Activated naive CD4-positive, alpha-beta T cell treated with anti-CD3 and anti-CD28 coated beads for 36 hours (primary cell): ENCODE measurements at places on chromosomes 1 and 21. TPM values are rescaled to one million over a fixed set of nuclear protein-coding genes. Genes with fewer than 3 reads are reported as not detected.
A peak's percentile ranks its signal among the peaks of the same experiment; 100 is the strongest.

IL20 gene
- 0.31 TPM for total RNA-seq

FALEC gene
- total RNA-seq = not detected

RGS13 gene
- not detected for total RNA-seq

C1orf185 gene
- not detected for total RNA-seq

HSD11B1 gene
- total RNA-seq = 6.7 TPM

PRDM16 gene
- 0.05 TPM for total RNA-seq

TNFRSF9 gene
- total RNA-seq = 10.5 TPM

LCE2B gene
- not detected for total RNA-seq

TMEM200B gene
- 2.6 TPM for total RNA-seq

PTPN14 gene
- 2.8 TPM for total RNA-seq

NUDT4B gene
- not detected for total RNA-seq

FLG2 gene
- total RNA-seq = not detected

KRTAP19-1 gene
- not detected for total RNA-seq

DRAXIN gene
- 0.26 TPM for total RNA-seq

PLA2G2D gene
- total RNA-seq = 0.19 TPM

DNA sequence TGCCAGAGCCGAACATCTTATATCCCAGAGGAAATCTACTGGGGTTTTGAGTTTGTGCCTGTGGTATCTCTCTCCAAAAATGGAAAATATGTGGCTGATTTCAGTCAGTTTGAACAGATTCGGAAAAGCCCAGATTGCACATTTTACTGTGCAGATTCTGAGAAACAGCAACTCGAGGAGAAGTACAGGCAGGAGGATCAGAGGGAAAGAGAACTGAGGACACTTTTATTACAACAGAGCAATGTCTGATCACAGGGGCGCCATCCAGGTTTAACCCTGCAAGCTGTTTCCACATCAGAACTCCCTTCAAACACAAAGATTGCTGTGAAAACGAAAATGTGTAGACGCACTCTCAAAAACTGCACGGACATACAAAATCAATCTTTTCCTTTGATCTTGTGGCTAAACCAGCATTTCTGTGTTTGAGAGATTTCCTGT lies 43.4 kb downstream of the KCNJ15 start:
- DNase-seq = peak; percentile 34

GRCh38 chr1:43334453-43335205 lies 3.0 kb upstream of the MPL start:
- no peak for DNase-seq

DNA sequence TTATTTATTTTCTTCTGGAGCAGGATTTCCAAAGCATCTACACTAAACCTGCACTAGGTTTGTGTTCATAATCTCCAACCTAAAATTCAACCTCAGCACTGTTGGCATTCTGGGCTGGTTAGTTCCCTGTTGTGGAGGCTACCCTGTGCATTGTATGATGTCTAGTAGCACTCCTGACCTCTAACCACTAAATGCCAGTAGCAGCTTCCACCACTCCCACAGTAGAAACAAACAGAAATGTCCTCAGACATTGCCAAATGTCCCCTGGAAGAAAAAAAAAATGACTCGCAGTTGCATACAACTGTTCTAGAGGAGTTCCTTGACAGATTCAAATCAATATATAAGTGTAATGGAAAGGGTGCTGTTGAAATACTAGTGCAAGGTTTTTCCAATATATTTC lies 18.9 kb downstream of the GRIK1 start:
- DNase-seq = no peak

GRCh38 chr1:87146538-87146937 lies 182.1 kb upstream of the LMO4 start:
- no peak for DNase-seq

DNA sequence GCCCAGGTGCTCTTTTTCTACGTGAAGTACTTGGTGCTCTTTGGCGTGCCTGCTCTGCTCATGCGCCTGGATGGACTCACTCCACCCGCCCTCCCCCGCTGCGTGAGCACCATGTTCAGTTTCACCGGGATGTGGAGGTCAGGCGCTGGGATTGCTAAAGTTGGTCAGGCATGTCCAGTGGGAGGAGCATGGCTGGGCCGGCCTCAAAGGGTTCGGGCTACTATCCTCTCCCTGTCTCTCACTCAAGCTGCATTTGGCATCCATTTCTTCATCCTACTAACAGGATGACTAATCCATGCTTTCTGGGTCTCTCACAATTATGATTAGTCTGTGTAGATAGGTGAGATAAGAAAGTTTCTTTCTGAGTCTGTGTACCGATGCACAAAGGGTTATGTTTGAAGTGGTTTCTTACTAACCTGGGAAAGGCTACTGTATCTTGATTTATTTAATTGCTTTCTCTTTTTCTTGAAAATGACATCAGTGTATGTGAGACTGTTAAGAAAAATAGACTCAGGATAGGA lies 135.9 kb downstream of the HHAT start:
- peak; percentile 22 for DNase-seq

DNA sequence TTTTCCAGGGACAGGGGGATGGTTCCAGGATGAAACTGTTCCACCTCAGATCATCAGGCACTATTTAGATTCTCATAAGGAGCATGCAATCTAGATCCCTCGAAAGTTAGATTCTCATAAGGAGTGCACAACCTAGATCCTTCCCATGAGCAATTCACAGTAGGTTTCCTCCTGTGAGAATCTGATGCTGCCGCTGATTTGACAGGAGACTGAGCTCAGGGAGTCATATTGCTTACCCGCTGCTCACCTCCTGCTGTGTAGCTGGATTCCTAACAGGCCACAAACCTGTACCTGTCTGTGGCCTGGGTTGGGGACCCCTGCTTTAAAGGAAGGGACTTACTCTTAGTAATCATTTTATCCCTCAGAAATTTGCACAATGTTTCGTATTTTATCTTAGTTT lies 9.3 kb downstream of the CTH start:
- DNase-seq = no peak

GRCh38 chr21:43618940-43619339 lies 40.3 kb downstream of the HSF2BP start:
- no peak for DNase-seq

- no peak for DNase-seq
These were observed 84.7 kb downstream of the LRRC53 start for GRCh38 chr1:74427681-74428080.

DNA sequence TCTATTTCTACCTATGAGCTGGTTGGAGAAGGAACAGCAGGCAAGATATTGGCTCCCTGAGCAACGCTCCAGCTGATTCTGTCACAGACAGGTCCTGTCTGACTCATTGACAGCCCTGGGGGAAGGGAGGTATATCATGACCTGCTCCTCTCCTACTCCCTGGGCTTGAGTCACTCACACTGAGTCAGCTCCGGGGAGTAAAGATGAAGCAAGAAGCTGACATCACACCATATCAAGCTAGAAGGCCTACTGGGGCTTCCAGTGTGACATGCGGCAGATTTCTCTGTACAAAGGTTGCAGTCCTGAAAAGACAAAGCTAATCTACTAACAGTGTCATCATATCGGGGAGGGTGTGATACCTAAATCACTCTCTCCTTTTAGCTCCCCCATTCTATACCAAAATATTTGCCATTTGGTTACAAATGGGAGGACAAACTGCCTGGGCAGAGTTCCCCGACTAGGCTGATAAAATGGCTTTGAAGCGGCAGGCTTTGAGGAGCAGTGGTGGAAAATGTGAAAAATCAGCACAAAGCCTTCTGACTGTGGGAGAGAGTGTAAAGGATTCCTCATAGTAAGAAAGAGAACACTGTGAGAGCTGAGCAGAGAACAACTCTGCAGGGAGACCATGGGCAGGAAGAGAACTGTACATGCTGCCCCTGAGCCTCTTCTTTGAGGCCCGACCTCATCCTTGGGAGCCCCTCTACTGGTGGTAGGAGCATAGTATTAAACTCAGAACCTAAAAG lies 15.5 kb downstream of the PI4KB start:
- peak; percentile 94 for DNase-seq

GRCh38 chr1:16125483-16125882 lies 30.4 kb downstream of the EPHA2 start:
- DNase-seq = no peak

- no peak for DNase-seq
These were observed 5.2 kb downstream of the ADPRS start for GRCh38 chr1:36093929-36094328.

DNA sequence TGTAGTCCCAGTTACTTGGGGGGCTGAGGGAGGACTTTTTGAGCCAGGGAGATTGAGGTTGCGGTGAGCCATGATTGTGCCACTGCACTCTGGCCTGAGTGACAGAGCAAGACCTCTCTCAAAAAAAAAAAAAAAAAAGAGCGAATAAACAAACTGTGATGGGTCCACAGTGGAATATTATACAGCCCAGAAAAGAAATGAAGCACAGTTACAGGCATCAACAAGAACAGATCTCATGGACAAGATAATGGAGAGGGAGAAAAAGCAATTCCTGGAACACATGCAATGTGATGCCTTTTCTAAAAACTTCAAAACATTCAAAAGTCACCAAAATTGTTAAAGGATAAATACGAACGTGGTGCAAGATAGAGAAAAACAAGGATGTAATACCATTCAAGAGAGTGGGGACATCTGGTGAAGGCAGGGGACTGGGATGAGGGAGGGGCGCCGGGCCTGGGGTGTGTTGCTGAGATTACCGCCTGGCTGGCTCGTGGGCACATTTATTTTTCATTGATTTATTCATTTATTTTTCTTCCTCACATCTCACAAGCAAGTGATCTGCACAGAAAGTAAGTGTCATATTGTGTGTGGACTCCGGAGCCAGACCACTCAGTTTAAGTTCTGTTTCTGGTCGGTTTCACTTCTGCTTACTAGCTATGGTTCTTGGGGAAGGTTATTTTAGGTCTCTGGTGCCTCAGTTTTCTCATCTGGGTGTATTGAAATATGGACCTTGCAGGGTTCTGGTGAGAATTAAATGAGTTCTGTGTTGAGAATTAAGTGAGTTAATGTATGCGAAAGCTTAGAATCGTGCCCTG lies 30.1 kb downstream of the ABCG1 start:
- no peak for DNase-seq

DNA sequence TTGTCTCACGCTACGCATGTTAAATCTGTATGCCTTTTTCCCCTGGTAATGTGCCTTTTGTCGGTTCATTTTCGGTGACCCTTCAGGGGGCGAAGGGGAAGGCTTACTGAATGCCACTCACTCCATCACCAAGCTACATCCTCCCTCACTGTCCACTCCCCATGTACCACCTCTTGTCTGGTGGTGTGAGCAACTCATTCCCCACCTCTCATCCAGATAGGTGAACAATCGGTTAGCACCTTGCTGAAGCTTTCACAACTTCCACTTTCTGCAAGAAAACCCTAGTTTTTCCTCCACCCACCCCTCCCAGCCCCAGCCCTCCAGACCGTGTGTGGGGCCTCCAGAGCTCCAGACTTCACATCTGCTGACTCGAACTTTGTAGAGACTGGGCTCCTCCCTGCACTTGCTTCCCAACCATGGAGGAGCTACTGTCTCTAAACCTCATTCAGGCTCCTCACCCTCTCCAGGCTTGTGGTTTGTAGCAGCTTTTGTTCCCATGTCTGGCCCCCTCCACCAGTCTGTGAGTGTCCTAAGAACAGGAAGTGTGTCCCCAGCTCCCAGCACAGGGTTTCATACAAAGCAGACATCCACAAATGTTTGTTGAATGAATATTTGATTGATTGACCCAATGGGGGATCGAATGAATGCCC lies 48.4 kb upstream of the RUNX3 start:
- DNase-seq = no peak

- DNase-seq = no peak
These were observed 171.7 kb downstream of the NEK7 start for GRCh38 chr1:198328458-198329032.
